ENCODE measurements at places on chromosomes 11 and 22.

- no peak for DNase-seq
These were observed 6.2 kb upstream of the ALX4 start for GRCh38 chr11:44315947-44316658.

- no peak for DNase-seq
These were observed at the start of gene FERMT3 for GRCh38 chr11:64206457-64207255. TSS of gene FERMT3 (plus strand) at chr11:64206721. CDS start at chr11:64207365, 644 bp downstream.

GRCh38 chr22:36640106-36640672, 63.4 kb downstream of the CACNG2 start:
- DNase-seq = no peak

- no peak for DNase-seq
These were observed 20.9 kb downstream of the NCF4 start for GRCh38 chr22:36881504-36882245.

DNA sequence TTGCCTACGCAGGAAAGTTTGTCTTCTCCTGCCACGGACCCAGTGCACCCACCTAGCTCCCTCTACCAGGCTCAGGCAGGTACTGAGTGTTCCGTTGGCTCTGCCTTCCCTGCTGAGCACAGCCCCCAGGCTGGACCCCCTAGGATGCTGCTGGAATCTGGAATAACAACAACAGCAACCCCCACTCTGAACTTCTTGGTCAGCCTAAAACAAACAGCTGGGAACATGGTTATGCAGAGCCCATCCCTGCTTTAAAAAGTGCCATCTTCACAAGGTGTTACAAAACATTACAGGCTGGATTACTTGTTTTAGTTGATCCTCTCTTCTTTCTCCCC, 1.8 kb downstream of the OPCML start:
- no peak for DNase-seq

GRCh38 chr22:27292542-27293299, 508.8 kb downstream of the MN1 start:
- DNase-seq = no peak

DNA sequence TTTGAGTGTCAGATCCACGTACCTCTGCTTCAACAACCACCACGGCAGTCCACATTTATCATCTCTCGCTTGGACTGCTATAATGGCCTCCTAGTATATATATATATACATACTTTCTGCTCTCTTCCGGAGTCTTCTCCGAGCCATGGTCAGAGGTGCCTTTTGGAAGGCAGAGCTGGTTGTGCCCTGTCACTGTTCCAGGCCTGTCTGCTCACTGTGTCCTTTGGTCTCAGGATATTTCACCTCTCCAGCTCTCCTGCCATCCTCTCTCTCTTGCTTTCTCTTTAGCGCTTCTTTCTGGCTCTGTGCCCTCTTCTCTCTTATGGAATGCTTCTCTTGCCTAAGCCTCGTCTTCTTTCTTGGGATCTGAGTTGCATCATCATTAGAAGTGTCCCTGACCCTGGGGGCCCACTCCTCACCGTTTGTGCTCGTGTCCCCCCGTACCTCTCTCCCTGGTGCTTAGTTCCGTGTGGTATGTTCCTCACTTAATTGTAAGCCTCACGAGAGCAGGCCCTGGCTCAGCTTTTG, 86.1 kb upstream of the RASSF10 start:
- DNase-seq = no peak

GRCh38 chr11:11703885-11704284, 82.1 kb upstream of the GALNT18 start:
- no peak for DNase-seq

- DNase-seq = no peak
These were observed 32.0 kb downstream of the SHISAL1 start for GRCh38 chr22:44280665-44281188.

- DNase-seq = peak; percentile 27
These were observed 16.4 kb upstream of the PAMR1 start for GRCh38 chr11:35541621-35542375.

GRCh38 chr22:26065847-26066246, 103.4 kb upstream of the SEZ6L start:
- DNase-seq = no peak

GRCh38 chr11:36142879-36143278, 146.3 kb downstream of the COMMD9 start:
- DNase-seq = no peak

Measured in COLO829 (cell line).